ENCODE measurements at places on chromosomes 5 and 9.

DNA sequence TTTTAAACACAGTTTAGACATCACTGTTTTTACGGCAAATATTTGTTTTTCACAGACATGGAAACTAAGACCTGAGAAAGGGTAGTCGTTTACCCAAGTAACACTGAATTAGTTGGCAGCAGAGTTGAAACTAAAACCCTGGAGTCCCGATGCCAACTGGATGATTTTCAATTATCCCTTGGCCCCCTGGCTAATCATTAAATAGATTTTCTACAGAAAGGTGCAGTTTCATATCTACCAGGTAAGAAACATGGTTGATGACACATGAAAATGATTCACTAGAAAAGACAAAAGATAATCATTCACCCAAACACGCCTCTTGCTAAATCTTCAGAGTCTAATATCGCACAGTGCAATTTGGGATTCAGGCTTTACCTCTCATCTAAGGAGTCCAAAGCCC, 136.9 kb downstream of the SEMA5A start:
- DNase-seq = no peak

GRCh38 chr5:5179597-5179996, 39.5 kb downstream of the ADAMTS16 start:
- no peak for DNase-seq

DNA sequence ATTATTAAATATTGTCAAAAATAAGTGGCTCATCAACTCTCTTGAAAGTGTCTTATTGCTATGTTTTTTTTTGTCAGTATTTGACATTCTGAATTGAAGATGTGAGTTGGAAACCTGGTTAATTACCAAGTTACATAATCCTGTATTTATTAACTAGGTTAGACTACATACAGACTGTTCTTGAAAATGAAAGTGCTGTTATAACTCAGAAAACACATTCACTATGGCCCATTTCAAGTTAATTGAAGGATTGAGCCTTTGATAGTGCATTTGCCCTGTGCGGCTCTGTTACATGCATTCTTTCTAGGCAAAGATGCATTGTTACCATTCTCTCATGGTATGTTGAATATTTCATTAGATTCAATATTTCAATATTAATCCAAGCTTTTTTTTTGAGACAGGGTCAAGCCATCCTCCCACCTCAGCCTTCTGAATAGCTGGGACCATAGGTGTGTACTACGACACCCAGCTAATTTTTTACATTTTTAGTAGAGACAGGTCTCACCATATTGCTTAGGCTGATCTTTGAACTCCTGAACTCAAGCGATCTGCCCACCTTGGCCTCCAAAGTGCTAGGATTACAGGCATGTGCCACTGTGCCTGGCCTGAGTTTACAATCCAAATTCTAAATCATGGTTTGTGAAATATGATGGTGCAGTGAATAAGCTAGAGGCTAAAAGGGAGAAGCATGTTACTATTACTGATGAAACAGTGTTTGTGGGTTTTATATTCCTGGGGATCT, 10.0 kb downstream of the CTNNA1 start:
- DNase-seq = no peak

- DNase-seq = no peak
Measured at GRCh38 chr5:56456002-56456401, 222.9 kb upstream of the ANKRD55 start.

DNA sequence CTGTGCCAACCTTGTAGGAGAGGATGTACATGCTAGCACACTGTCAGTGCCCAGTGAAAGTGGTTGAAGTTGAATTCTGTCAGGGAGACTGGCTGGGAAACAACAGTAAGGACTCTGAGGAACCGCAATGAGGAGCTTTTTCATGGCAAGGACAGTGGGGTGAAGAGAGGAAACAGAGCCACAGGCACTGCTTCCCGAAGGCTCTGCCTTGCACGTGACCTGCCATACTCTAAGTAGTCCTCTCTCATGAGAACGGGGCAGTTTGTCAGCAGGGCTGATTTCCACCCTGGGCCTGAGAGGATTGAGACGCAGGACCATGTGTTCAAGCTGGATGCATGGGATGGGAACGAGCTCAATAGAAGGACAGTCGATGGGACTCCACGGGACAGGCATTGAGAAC, 106.6 kb upstream of the CTSL start:
- no peak for DNase-seq

- DNase-seq = no peak
Measured at GRCh38 chr9:117869712-117870111, 165.5 kb downstream of the TLR4 start.

DNA sequence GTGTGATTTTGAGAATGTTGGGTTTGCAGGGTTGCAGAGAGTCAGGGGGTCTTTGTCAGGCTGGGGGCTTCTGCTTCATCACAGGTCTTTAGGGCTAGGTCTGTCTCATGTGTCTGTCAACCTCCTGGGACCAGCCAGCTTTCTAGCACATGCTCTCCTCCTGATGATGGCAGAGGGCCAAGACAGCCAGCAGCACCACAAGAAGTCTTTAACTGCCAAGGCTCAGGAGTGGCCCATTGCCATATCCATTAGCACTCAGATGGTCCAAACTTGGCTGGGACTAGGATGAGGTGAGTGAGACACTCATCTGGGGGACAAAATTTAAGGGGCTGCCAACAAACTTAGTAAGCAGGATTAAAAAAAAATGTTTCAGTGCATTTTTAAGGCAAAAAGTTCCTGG, 384.2 kb upstream of the CDH10 start:
- DNase-seq = no peak

- no peak for DNase-seq
Measured at GRCh38 chr9:114471157-114471556, 34.1 kb downstream of the WHRN start.

GRCh38 chr5:75550597-75550996, 38.9 kb downstream of the POLK start:
- no peak for DNase-seq

DNA sequence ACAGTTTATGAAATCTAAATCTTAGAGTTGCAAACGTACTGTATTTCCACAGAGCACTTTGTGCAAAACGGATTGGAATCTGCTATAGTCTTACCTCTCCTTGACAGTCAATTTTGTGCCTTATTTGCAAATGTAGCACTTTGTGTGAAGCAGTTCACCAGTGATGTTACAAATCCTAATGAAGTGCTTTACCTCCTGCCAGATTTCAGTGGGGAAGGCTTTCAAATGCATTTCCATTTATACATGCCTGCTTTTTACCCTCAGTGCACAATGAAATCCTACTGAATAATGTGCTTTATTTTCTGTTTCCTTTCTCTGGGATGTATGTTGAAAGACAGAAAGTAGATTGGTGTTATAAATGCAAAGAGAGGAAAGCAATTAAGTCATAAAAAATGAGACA, 2141.6 kb upstream of the C9orf72 start:
- no peak for DNase-seq

DNA sequence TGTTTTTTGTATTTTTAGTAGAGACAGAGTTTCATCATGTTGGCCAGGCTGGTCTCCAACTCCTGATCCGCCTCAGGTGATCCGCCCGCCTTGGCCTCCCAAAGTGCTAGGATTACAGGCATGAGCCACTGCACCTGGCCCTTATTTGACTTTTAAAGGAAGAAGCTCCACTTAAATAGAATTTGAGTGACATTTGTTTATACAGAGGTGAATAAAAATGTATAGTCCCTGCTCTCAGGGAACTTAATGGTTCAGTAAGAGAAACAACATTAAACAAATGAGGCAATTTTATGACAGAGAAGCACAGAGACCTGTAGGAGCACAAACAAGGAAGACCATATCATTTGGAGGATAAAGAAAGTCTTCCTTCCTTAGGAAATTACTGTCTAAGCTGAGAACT, 65.7 kb downstream of the C9orf152 start:
- DNase-seq = no peak

DNA sequence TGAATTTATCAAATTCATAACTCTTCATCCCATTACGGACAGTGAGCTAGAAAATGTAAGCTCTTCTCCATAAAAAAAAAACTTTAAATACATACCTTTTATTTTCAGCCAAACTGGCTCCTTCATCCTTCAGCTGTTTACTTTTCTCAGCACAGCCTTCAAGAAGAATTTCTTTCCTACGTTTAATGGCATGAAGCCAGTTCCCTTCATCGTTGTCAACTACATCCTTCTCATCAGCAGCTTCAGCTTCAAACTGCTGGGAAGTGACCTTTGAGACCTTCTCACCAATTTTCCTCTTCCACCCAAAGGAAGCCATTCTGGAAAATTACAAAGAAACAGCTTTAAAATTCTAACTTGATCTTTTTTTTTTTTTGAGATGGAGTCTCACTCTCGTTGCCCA, 9.1 kb downstream of the TTC33 start:
- DNase-seq = no peak

GRCh38 chr5:148774313-148774712, 52.1 kb upstream of the ADRB2 start:
- no peak for DNase-seq

GRCh38 chr5:59193616-59194319, 610.9 kb downstream of the RAB3C start:
- no peak for DNase-seq

DNA sequence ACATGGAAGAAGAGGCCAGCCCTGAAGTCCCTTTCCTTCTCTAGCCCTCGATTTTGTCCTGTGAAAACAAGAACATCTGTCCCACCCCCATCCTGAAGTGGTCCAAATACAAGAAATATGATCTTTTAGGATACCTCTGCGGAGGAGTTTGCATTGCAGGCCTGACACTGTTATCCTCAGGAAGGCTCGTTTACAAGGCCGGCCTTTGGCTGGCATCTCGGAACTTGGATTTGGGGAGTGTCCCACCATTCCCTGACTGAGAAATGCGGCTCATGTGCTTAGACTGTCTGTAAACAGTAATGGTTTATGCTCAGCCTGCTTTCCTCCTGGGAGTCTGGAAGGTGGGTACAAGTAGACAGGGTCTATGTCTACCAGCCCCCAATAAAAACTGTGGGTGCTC, 26.4 kb downstream of the WHRN start:
- DNase-seq = no peak

DNA sequence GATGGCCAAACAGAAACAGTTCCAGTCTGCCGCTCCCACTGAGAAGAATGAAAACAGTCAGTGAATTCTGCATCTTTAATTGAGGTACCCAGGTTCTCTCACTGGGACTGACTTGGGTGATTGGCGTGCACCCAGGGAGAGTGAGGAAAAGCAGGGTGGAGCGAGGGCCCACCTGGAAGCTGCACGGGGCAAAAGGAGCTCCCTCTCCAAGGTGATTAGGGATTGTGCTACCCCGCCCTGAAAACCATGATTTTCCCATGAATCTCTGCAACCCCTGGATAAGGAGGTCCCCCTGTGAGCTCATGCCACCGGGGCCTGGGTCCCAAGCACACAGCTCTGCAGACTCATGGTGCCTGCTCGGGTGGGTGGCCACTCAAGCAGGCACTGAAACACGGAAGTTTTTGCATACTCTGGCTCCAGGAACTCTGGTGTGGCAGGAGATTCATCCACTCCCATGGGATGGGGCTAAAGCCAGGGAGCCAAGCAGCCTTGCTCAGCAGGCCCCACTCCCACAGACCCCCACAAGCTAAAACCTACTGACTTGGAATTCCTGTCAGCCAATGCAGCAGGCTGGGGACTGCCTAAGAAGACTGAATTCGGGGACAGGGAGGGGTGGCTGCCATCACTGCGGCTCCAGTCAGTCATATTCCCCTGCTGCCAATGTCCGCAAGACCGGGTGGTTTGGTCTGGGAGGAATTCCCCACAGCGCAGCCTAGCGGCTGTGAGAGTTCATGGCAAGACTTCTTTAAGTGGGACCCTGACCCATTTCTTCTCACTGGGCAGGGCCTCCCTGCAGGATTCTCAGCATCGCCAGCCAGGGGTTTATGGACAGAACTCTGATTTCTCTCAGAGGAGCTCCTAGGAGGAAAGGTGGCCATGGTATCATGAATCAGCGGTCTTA, 652.2 kb upstream of the RGMB start:
- no peak for DNase-seq
